EH (cell line): ENCODE measurements at places on chromosomes 6 and 20.

DNA sequence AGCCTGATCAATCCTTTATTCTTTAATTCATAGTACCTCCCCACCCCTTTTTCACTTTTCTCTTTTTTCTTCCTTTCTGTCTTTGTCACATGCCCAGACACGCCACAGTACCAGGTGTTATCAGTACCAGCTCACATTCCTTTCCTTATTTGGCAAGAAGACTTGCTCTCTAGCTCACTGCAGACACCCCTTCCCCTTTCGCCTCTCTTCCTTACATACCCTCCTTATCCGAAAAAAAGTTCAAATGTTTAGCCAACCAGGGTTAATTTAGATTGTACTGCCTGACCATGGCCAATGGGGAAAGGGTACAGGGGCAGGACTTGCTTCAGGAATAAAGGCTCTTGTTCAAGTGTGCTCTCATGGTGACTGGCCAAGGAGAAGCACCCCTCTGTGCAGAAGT is 9.3 kb upstream of the SIRPB2 start:
- DNase-seq: no peak

- DNase-seq: no peak
These were observed 11.8 kb downstream of the ZBTB24 start for GRCh38 chr6:109471105-109471810.

DNA sequence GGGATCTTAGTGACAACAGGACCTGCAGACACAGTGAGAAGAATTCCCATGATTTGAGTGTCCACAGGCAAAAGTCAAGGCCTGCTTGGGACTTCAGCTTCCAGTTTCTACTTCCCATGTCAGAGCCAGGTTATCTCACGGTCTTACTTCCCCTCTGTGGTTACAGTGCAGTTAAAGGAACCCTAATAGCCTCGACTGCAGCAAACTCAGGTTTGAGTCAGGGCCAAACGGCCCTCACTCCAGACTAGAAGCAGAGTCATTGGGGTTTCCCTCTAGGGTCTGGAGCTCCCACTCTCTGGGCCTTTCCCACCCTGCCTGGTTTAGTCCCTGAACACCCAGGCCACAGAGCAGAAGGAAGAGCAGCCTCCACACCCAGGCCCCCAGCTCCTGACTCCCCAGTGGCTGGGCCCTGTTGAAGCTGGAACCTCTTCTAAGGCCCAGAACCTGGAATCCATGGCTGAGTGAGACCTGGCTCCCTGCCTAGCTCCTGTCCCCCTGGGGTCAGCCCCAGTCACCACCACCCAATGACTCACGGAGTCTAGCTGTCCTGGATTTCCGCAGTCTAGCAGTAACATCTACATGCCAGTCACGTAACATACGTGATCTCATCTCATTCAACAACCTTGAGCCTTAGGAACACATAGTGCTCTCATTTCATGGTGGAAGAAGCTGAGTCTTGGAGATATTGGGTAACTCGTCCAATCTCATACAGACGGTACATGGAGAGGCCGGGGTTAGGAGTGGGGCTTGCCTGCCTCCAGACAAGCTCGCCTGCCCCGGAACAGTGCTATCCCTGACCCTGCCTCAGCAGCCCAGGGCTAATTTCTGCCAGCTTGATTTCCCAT is 9.2 kb upstream of the GHRH start:
- DNase-seq: no peak

- peak; percentile 85 for DNase-seq
These were observed 17.1 kb downstream of the OR2B2 start for GRCh38 chr6:27894839-27895762.

DNA sequence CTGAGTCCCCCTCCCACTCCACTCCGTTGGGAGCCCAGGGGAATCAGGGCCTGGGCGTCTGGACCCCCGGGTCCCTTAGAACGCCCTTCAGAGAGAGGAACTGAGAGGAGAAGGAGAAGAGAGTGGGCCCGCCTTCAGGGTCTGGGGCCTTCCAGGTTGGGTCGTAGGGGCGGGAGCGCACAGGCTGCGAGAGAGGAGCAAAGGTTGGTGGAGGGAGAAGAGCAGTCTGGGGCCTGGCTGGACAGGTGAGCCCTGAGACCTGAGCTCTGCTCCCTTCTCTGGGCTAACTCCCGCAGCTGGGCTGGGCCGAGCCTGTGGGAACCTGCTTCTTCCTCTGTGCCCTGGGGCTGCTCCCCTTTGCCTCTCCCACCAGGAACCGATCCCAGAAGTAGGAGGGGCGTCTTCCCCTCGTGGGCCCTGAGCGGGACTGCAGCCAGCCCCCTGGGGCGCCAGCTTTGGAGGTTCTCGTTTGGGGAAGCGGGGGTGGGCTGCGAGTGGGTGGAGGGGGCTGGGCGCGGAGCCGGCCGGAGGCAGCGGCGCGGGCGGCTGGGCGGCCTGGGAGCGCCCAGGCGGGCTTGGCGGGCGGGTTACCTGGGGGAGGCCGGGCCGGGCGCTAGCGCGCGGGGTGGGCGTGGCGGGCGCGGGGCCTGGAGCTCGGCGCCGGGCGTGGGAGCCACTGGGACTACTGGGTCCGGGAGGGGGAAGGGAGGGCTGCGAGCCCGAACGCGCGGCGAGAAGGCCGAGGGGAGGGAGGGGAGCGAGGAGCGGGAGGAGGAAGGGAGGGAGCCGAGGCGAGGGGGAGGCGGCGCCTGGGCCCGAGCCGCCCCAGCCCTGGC is at the start of gene DDR1:
DDR1 (plus strand) TSS at position 835 of the 836 bp plus-strand sequence. CDS start 4,211 bp downstream, outside the sequence.
- DNase-seq: peak; percentile 74

DNA sequence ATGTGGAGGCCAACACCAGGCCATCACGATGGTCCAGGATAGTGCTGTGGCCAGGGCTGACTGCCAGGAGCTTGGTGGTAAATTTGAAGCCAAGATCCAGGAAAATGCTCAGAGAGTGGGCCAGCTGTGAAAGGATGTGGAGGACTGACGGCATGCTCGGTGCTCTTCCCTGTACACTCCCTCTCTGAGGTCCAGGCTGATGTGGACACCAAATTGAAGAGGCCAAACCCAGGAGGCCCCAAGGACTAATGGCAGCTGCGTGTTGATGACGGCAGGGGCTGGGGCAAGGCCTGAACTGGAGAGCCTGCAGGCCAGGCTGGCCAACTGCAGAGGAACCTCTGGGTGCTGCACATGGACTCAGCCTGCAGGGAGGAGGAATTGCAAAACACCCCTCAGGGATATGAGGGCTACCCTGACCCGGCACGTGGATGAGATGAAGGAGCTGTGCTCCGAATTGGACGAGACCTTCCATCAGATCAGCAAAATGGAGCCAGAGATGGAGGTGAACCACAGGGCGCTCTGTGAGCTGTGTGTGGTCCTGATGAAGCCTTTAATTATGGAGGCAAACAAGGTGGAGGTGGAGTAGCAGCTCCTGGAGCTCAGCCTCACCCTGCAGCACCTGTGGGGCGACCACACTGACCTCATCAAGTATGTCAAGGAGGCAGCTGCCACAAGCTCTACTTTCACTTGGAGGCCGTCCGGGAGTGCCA is 6.9 kb upstream of the RAET1E start:
- no peak for DNase-seq

DNA sequence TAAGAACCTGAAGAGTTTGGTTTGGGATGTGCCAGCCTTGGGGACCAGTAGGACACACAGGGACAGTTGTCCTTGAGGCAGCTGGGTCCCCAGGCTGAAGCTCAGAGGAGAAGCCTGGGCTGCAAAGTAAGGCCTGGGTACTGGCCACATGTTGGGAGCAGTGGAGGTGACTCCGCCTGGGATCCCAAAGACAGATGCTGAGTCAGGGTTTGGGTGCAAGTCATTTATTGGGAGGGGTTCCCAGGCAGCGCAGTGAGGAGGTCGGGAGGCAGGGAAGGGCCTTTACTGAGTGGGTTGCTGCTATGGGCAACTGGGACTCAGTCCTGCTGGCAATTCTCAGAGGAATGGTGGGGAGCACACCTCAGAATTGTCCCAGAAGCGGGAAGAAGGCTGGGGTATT is 12.4 kb downstream of the BPI start:
- DNase-seq: no peak

- DNase-seq: peak; percentile 74
These were observed 36.4 kb downstream of the HLA-DPB1 start for GRCh38 chr6:33112148-33112547.

DNA sequence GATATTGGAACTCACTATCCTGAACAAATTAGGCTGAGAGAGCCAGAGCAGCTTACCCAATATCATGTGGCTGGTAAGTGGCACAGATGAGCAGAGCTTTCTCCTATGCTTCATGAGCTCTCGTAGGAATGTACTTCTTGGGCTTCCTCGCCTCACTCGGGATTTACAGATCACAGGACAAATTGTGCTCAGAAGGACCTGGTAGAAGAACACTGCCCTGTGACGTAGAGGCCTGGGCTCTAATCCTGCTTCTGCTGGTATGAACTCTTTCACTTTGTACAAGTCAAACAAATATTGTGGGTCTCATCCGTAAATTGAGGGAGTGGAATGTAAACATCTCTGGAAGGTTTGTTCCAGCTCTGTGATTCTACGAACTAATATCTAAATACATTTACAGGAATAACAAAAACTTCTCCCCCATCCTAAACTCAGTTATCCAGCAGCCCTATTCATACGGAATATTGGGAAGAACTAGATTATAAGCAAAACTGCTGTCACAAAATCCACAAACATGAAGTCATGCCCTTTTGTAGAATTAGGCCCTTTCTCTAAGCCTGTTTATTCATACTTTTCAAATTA is 187.6 kb downstream of the CLIC5 start:
- DNase-seq: no peak

- DNase-seq: peak; percentile 34
These were observed 48.2 kb upstream of the TLDC2 start for GRCh38 chr20:36827541-36828279.
